GM23248 (cell line): ENCODE measurements at places on chromosomes 16 and 17. TPM values are rescaled to one million over a fixed set of nuclear protein-coding genes. Genes with fewer than 3 reads are reported as not detected.

Gene ICAM2
- total RNA-seq, result 0.97 and 3.4 TPM in 2 replicates

Gene SCIMP
- total RNA-seq, result not detected in 2 replicates

Gene LRRC37A
- 2.3 and 3.4 TPM in 2 replicates for total RNA-seq

Gene NSMCE1
- total RNA-seq, result 45.3 and 69.3 TPM in 2 replicates

Gene TMEM107
- total RNA-seq, result 11.6 TPM in 2 replicates

Gene FSCN2
- 2.3 and 3.2 TPM in 2 replicates for total RNA-seq

Gene ZSWIM7
- total RNA-seq, result 12.4 and 13.5 TPM in 2 replicates

Gene MT1H
- not detected in 2 replicates for total RNA-seq

Gene GDPD3
- 0.22 TPM in 1 of 2 replicates, not detected in the other for total RNA-seq

Gene NATD1
- total RNA-seq, result 5.0 and 9.6 TPM in 2 replicates

Gene GGT6
- not detected in 2 replicates for total RNA-seq

Gene KRTAP2-2
- not detected in 2 replicates for total RNA-seq

Gene CTF1
- 4.4 and 4.8 TPM in 2 replicates for total RNA-seq

Gene ZACN
- total RNA-seq, result 0.51 TPM in 1 of 2 replicates, not detected in the other

Gene TMEM238L
- total RNA-seq, result not detected in 2 replicates

Gene SLC9A5
- 2.2 and 2.7 TPM in 2 replicates for total RNA-seq

Gene EIF3CL
- 58.7 and 85.1 TPM in 2 replicates for total RNA-seq

Gene CAPNS2
- total RNA-seq, result not detected in 2 replicates

Gene VTN
- not detected in 2 replicates for total RNA-seq

Gene AKTIP
- total RNA-seq, result 16.4 and 25.8 TPM in 2 replicates

Gene SNAI3
- total RNA-seq, result not detected in 2 replicates

Gene DOC2A
- total RNA-seq, result not detected in 2 replicates
